ENCODE measurements at places on chromosomes 4 and X.

- DNase-seq: no peak
These were observed 34.7 kb downstream of the IRS4 start for GRCh38 chrX:108701633-108702032.

- no peak for DNase-seq
These were observed 19.5 kb downstream of the NSUN7 start for GRCh38 chr4:40769266-40769665.

GRCh38 chr4:19227701-19228100 lies 1024.0 kb upstream of the SLIT2 start:
- no peak for DNase-seq

- DNase-seq: no peak
These were observed 67.0 kb downstream of the UCHL1 start for GRCh38 chr4:41323706-41324105.

DNA sequence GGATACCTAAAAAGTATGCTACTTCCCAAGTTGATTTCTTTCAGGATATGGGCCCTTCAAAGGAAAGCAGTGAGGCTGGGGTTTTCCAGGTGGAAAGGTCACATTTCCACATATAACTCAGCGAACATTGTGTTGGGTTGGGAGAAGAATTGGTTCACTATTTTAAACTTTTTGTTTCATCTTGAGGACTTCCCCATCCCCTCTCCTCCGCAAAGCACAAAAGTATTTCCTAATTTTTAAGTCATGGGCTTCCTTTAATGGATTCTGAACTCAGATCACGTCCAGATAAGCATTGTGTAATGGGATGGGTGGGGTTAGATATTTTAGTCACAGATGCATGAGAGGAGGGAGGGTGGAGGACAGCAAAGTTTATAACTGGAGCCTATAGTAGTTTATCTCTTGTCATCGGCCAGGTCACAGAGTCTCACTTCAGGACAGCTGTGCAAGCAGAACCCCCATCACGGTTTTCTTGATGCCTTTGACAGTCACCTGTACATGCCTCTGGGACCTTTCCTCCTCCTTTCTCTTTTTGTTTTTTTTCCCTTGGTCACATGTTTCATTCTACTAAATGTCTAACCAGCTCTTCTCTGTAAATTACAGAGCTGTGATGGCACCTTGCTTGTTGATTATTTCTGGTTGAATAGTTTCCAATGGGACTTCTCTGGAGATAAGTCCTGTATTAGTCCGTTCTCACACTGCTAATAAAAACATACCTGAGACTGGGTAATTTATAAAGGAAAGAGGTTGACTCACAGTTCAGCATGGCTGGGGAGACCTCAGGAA lies 115.4 kb downstream of the PTTG2 start:
- no peak for DNase-seq

DNA sequence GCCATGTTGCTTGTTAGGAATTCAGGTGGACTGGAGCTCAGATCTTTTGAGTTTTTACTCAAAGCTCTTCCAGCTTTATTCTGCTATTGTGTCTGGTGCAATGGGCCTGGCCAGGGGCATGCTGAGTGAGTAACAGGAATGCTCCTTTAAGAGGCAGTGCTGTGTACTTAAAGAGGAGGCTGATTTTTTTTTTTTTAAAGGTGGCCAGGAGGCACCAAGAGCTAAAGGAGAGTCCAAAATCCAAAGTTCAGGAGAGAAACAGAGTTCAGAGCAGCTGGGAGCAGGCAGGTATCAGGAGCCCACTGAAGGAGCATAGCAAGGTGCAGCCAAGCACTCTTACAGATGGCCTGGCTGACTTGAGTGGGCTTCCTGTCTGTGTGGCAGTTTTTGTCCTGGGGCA lies 178.7 kb downstream of the FMR1NB start:
- DNase-seq: no peak

DNA sequence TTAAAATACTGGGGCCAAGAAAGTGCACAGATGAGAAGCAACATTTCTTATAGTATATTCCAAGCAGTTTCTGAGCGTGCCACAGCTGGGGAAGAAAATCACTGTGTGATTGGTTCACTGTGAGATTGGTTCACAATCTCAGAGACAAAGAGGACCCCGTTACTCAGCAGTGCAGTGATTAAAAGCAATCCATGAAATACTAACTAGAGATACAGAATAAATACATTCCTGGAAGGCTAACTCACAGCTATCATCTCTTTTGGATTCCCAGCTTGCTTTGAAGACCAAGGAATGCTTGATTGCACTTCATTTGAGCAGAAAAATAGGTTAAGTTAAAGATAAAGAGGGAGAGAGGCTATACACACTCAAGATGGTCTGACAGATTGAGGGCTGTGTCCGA lies 132.1 kb upstream of the RAPGEF2 start:
- DNase-seq: no peak

DNA sequence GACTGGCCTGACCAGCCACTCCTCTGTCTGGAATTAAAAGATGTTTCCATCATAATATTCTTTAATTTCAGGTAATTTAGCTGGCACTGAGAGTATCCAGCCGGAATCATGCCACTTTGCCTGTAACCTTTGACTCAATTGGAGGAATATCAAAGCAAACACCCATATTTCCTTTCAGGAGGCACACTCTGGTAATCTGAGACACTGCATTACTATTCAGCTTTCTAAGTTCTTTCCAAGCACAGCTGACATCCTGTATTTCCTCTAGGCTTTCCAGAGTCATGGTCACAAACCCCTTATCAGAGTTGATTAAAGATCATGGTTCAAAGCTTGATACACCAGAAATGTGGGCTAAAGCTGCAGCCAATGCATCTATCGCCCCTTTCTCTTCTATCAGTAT lies 29.3 kb downstream of the INTS12 start:
- DNase-seq: no peak

DNA sequence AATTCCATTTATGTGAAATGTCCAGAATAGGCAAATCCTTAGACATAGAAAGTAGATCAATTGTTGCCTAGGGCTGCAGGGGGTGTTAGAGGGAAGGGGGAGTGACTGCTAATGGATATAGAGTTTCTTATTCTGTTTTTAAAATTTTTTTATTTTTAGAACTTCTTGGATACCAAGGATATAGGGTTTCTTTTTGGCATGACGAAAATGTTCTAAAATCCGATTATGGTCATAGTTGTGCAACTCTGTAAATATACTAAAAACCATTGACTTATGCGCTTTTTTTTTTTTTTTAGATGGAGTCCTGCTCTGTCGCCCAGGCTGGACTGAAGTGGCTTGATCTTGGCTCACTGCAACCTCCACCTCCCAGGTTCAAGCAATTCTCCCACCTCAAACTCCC lies 125.2 kb upstream of the USP9X start:
- DNase-seq: no peak

DNA sequence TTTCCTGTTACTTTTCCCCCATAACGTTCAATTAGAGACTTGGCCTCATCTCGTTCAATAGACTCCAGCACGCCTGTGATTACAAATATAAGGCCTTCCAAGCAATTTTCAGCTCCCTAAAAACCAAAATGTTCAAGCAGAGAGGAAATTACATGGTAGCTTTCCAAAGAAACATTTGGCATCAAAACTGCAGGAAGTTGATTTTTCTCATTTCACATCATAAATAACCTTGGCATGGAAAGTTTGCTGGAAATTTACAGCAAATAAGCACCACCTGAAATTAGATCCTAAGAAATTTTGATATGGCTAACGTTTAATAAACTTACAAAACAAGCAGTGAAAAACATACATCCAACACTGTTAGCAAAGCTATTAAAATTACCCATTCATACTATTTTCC lies 53.3 kb downstream of the RFC1 start:
- no peak for DNase-seq

DNA sequence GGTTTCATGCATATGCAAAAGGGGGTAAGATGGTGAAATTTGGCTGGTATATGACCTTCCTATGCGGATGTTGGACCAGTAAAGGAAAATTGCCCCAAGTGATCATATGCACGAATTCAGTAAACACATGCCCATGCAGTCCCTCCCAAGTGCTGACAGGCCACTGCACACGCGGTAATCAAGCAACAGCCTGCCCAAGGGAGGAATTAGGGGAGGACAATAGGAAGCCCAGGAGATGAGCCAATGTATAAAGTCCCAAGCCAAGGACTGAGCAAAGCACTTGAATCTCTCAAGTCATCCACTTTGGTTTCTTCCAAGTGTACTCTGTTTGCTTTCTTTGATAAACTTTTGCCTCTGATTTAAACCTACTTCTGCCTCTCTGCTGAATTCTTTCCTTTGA lies 21.1 kb downstream of the MAGEB16 start:
- DNase-seq: no peak

GRCh38 chrX:150879855-150880807 lies 18.3 kb downstream of the CD99L2 start:
- no peak for DNase-seq

- no peak for DNase-seq
These were observed 111.7 kb upstream of the RPS6KA3 start for GRCh38 chrX:20378233-20378920.

DNA sequence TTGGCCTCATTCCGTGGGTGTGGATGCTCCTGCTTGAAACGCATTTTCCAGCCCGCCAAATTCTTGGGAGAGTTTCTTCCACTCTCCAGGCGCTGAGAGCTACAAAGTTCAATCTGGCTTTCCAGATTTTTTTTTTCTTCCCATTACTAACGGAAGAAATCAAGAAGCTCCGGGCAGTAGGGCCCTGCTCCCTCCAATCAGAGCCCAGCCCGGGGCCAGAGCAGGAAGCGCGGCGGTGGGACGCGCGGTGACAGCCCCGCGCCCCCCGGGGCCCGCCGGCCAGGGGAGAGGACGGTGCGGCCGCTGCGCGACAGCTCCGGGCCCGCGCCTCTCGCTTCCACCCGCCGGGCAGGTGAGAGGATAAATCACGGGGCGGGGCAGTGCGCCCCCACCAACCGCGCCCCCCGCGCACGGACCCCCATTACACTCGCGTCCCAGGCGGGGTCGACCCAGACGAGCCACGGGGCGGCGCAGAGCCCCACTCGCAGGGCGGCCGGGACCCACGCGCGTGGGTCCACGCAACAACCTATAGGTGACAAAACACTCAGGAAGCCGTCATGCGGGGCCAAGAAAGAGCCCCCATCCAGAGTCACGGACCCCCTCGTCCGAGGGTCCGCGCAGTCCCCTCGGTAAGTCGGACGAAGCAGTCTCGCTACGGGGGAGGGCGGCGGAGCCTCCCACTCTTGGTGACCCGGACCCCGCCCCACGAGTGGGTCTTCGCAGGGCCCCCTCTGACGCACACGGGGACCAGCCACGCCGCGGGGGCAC lies 868 bp downstream of the AFAP1 start:
- DNase-seq: peak; percentile 74

DNA sequence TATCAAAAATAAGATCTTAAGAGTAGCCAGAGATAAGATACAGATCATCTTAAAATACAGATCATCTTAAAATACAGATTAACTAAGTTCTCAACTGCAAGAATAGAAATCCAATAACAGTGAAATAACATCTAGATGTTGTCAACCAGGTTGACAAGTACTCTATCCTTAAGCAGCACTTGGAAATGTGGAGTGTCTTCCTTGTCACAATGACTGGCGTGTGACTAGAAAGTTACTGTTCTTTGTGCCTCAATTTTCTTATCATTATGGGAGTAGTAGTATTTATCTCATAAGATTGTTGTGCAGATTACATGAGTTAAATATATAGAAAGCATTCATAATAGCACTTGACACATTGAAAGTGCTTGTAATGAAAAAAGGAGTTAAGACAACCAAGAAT lies 25.8 kb upstream of the HPGDS start:
- no peak for DNase-seq

GRCh38 chrX:17617806-17618205 lies 119.5 kb upstream of the SCML1 start:
- DNase-seq: peak; percentile 66

DNA sequence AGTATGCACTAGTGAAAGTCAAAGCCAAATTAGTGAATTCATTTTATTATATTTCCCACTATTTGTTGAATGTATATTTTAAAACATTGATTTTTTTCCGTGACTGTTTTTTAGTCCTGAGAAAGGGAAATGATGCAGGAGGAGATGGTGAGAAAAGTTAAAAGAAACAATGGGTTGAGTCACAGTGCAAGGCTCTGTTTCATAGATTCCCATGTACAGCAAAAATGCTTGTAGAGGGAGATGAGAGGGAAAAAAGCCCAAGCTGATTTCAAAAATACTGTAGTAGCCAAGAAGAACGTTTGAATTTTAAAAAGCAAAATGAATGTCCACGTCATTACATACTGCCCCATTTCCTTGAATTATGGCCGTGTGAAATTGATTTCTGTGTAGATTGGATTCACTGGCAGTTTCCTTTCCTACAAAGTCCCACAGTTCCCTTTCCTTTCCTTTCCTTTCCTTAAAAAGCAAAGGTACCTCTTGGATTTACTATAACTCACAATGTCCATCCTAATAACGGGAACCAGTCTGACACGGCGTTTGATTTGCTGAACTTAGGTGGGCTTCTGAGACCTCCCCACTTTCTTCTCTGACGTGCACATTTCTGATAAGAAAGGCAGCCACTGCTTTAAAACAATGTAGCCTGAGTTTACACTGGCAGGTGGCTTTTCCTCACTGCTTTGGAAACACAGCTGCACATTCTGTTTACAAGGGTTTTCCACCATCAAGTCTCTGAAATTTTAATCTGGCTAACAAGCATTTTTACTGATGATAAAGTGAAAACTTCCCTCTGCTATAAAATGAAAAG lies 63.7 kb downstream of the SPCS3 start:
- DNase-seq: no peak

- no peak for DNase-seq
These were observed 157.5 kb upstream of the SPIN4 start for GRCh38 chrX:63508668-63509067.

DNA sequence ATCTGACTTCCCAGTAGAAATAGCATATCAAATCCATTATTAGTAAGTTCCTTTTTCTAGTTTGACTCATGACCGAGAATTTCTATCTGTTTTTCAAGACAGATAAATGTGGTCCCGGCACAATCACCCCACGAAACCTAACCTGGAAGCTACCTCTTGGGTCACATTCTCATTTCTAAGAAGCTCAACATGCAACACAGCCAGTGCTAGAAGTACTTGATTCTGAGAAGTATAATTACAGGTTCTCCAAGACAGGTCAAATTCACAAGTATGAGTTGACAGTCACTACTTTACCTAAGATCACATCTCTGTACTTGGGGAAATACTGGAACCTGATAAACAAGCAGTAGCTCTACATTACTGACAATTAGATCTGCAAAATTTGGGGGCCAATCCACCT lies 54.0 kb upstream of the PLAC1 start:
- no peak for DNase-seq

DNA sequence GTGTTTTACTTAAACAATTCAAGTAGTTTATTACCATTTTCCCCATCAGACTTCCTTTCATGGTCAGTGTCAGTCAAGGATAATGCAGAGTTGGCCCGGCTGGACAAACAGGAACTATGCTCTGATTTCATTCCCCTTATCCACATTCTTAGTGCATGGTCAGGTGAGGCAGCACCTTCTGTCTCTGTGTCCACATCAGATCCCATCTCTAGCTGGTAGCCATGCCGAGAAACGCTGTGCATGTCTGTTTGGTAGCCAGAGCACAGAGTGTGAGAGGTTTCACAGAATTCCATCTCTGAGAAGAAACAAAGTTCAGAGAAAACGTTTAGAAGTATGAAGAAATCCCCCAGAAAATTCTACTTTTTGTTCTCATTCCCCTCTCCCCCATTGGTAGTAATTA lies 423.7 kb upstream of the TEX13C start:
- DNase-seq: no peak

Data from retina (tissue), 1 donor.